CD4-positive, alpha-beta T cell treated with Interleukin-15 for 1 hour (primary cell): ENCODE measurements at places on chromosomes 13 and 19.

DNA sequence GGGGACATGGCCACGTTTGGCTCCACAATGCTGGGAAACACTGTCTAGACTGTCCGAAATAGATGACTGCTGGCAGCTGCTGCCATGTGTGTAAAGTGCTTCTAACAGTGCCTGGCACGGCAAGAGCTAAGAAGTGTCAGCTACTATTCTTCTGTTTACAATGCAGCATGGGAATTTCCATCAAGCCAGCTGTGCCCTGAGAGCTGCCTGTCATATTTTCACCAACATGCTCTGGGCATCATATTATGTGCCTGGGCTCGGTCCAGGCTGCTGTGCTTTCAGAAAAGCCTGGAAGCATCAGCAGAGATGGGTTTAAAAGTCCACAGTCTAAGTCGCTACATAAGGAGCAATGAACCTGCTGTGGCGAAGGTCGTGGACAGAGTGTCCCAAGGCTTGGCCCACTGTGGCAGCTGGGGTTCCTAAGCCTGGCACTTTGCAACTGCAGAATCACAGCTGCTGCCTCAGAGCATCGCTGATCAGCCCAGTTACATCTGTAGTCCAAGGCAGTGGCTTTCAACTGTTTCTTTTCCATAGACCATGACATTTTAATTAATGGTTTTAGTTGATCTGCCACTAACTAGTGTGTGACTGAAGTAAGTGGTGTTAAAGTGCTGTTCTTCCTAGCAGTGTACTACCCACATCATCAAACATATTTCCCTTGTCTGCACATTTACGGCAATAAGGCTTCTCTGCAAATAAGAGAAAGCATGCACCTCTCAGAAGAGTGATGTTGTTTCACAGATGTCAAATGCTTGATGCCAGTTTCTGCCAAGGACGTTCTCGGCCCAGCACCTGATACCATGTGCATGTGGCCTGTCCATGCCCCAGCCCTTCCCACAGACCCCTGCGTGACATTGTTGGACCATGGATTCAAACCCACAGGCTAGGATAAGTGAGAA lies 95.7 kb upstream of the C1QTNF9B start:
- DNase-seq = no peak

- DNase-seq = peak; percentile 71
These were observed 7.3 kb downstream of the SGTA start for GRCh38 chr19:2775556-2776430.

- no peak for DNase-seq
These were observed 22.0 kb downstream of the COL4A1 start for GRCh38 chr13:110284779-110285484.

DNA sequence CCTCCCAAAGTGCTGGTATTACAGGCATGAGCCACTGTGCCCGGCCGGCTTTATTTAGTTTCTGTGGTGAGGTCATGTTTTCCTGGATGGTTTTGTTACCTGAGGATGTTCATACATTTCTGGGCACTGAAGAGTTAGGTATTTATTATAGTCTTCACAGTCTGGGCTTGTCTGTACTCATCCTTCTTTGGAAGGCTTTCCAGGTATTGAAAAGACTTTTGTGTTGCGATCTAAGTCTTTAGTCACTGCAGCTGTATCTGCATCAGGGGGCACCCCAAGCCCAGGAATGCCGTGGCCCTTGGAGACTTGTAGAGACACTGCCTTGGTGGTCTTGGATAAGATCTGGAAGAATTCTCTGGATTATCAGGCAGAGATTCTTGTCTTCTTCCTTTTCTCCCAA lies 12.8 kb downstream of the BLOC1S3 start:
- DNase-seq = no peak
